AG04449 (cell line): ENCODE measurements at places on chromosomes 3 and 15.
A peak's percentile ranks its signal among the peaks of the same experiment; 100 is the strongest.

GRCh38 chr3:51955175-51955892, at the start of gene GPR62:
Gene GPR62, plus strand, starts transcription at chr3:51955381. Its CDS starts 272 bp downstream, at chr3:51955653.
- no peak for DNase-seq

DNA sequence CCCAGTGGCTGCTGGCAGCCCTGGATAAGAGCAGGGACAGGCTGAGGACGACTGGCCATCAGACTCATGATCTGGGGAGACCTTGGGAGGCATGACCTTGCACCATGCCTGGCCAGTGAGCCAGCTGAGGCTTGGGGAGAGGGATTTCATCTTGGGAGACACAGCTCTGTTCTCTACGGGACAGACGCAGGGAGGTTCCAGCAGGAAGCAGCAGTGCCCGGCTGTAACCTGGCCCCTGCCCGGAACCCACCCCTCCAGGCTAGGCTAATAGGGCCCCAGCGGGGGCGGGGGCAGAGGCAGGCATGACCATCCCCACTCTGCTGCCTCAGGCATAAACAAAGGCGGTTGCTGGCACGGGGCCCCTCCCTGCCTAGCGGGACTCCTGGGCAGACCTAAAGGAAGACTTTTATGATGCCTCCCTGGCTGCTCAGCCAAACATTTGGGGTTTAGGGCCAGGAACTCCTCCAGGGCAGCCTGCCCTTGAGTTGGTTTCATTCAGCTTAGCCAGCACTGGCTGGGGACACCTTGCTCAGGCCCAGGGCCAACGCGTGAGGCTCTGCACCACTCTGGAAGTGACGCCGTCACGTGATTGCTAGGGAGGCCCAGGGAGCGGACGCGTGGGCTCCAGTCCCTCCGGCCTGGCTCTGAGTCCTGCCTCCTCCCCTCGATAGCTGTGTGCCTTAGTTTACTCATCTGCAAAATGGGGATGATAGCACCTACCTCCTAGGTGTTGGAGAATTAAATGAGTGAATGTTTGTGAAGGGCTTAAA, 27.6 kb downstream of the HDAC11 start:
- no peak for DNase-seq

- DNase-seq, result no peak
Observed at GRCh38 chr15:70170096-70170699, 72.5 kb upstream of the TLE3 start.

- DNase-seq, result no peak
Observed at GRCh38 chr3:1616744-1617143, 481.9 kb upstream of the CNTN4 start.

- peak; percentile 75 for DNase-seq
Observed at GRCh38 chr15:41281236-41281635, 50.2 kb downstream of the CHP1 start.

DNA sequence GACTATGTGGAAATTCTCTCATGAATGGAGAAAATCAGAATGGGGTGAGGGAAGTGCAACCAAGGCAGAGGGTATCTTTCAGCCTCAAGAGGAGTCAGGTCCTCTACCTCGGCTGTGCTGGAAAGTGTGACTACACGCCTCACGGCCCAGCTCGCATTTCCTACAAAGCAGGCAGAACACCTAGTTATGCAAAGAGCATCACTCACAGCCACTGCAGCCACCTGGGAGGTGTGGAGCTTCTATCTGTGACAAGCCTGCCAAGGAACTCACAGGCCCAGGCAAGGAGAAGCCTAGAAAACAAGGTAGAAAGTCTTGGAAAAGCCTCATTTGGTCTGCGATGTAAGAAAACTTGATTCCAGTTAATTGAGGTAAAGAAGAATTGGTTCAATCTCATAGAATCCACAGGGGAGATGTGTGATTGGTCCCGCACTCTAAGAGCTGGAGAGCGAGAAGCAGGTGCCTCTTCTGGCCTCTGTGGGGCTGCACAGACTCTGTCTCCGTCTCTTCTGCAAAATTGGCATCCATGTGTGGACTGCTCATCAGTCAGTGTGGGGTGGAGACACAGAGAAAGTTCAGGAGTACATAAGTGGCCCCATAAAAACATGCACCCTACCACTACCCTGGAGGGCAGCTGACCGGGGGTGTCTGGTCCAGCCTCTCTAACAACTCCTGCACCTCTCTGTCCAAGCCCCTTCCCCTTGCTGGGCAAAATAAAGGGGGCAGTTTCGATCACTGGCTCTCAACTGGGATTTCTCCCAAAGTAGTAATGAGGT, 76.8 kb downstream of the TAMM41 start:
- no peak for DNase-seq

DNA sequence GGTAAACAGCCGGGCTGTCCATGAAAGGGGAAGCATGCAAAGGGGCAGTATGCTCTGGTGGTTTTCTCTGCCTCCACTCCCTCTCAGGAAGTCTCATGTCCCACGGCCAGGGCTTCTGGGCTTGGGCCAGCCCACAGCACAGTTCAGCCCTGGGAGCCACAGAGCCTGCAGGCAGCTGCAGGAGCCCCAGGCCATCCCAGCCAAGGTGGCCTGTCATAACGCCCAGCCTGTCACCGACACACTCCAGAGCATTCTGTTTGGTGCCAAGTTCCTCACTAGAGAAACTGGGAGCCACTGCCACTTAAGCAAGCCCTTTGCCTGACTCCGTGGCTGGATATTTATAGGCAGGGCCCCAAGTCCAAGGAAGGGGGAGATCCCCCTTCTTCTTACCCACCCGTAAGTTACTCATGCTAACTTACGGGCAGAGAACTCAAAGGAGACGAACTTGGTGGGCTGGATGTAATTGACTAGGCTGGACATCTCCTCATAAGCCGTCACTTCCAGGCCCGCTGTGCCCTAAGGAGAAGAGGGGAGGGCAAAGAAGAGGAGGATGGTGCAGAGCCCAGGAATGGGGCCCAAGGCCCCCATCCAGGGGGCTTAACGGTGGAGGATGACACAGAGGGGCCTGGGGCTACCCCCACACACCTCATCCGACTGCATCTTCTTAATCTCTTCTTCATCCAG, 11.7 kb downstream of the PLCB2 start:
- no peak for DNase-seq

DNA sequence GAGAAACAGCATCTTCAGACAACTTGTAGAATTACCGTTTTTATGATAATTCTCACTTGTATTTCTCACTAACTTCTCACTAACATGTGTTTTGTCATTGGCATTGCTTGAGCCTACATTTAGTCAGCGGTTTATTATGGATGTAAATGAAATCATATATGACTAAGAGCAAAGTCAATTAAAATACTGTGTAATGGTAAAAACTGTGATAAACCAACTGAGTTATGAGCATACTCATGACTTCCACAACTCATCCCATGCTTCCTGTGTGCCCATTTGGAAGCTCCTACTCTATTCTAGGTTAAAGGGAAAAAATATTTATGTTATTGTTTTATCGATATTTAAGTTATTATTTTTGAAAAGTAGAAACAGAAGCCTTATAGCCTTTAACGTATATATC, 12.8 kb downstream of the PXK start:
- no peak for DNase-seq

GRCh38 chr3:28449398-28449797, 100.8 kb upstream of the AZI2 start:
- DNase-seq, result no peak

- no peak for DNase-seq
Observed at GRCh38 chr3:155149494-155149893, 69.4 kb downstream of the MME start.
